ENCODE measurements at places on chromosomes 12 and 14.

- no peak for DNase-seq
These were observed 20.5 kb downstream of the SLC11A2 start for GRCh38 chr12:51005671-51006070.

DNA sequence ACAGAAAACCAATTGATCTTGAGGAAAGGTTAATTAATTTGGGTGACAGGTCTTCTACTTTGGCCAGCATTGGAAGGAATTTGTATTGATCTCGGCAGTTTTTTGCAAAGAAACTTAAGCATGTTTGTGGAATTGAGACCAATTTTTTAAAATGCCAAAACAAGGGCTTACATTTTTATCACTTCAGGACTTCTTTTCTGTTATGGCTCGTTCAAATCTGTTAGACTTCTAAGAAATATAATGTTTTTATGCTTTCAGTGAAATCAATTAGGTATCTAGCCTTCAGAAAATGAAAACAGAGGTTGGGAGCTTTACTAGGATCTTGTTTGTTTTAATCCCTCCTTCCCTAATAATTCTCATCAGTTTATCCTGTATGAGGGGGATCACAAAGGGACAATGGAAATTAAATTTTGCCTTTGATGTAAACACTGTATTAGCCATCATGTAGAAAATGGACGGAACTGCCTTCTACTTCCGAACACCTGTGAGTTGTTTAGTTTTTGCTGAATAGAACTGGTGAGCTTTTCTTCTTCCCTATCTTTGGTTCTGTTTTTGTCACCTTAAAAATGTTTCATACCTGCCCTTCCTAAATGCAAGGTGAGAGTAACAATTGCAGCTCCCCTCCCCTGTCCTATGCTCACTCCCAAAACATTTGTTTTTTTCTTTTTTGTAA lies 7.8 kb downstream of the FOXA1 start:
- no peak for DNase-seq

DNA sequence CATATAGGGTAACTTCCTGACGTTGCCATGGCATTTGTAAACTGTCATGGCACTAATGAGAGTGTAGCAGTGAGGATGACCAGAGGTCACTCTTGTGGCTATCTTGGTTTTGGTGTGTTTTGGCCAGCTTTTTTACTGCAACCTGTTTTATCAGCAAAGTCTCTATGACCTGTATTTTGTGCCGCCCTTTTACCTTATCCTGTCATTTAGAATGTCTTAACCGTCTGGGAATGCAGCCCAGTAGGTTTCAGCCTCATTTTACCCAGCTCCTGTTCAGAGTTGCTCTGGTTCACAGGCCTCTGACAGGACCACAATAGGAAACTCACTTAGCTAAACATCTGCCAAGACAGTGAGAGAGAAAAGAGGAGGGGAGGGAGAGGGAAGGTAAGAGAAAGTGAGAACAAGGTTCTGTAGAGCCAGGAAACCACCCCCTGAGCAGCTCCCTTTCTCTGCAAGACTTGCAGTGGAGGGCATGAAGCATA lies 64.8 kb upstream of the PLEKHG3 start:
- no peak for DNase-seq

GRCh38 chr14:94050231-94050880 lies 24.2 kb downstream of the OTUB2 start:
- no peak for DNase-seq

DNA sequence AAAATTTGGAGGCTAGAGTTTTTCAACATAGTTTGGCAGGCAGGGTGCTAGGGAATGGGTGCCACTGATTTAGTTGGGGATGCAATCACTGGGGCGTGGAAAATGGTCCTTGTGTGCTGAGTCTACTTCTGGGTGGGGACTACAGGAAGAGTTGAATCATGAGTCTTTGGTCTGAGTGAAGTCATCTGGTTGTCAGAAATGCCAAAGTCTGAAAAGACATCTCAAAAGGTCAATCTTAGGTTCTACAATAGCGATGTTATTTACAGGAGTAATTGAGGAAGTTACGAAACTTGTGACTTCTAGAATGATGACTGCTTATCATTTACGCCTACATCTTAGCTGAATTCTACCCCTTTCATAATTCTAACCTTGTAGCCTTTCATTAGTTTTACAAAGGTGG lies 209.1 kb downstream of the NUBPL start:
- DNase-seq = no peak

DNA sequence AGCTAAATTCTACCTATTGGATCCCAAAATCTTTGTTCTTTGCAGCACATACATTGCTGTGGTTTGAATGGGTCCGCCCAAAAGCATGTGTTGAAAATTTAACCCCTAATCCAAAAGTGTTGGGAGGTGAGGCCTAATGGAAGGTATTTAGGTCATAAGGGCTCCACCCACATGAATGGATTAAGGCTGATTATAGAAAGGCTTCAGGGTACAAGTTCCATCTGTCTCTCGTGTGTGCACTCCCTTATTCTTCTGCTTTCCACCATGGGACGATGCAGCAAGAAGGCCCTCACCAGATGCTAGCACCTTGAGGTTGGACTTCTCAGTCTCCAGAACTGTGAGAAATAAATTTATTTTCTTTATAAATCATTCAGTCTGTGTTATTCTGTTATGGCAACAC lies 190.9 kb downstream of the SOX5 start:
- no peak for DNase-seq

- DNase-seq = no peak
These were observed 76.7 kb downstream of the NKX2-1 start for GRCh38 chr14:36443374-36443773.

DNA sequence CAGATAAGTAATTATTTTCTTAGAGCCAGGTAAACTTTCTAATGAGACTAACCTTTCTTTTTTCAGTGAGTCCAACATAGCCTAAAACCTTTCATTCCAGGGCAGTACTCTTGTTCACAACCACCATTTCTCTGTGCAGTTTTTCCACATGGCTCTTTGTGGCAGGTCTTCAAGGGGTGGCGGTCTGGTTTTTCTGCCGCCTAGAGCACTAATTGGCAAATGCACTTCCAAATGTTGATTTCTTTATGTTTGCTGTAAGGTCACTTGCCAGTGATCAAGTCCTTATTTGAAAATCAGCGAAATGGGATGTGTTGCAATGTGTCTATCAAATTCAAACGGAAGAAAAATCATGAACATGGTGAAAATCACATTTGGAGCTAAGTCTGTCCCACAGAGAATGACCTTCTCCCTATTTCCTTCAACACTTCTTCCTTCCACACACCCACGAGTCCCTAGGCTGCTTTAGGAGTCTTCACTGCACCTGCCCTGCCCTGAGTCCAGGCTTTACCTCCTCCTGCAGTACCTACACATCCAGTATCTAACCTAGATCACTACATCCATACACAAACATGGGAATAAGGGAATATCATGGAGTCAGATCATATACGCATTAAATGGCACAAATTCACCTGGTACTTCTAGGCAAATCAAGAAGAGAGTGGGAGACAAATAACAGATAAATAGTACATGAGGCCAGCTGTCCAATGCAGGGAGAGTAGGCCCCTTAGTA lies 1.9 kb downstream of the SRGAP1 start:
- no peak for DNase-seq

GRCh38 chr12:60522684-60523400 lies 927.0 kb downstream of the SLC16A7 start:
- no peak for DNase-seq

DNA sequence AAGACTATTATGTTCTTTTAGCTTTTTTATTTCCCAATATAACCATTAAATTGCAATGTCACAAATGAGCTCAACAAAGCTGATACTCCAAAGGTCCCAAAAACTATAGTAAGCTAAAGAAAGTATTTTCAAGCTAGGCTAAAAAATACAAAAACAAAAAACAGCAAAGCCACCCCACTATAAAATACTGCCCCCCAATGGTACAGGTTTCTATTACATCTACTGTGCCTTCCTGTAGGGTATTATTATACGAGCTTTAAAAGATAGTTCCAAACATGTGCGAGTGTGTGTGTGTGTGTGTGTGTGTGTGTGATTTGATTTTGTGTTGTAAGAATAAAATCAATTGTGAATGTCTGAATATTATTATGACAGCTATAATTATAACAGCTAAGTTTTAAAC lies 1.1 kb downstream of the IFNG start:
- no peak for DNase-seq

- DNase-seq = no peak
These were observed 75.0 kb downstream of the TGFB3 start for GRCh38 chr14:75906680-75907280.

DNA sequence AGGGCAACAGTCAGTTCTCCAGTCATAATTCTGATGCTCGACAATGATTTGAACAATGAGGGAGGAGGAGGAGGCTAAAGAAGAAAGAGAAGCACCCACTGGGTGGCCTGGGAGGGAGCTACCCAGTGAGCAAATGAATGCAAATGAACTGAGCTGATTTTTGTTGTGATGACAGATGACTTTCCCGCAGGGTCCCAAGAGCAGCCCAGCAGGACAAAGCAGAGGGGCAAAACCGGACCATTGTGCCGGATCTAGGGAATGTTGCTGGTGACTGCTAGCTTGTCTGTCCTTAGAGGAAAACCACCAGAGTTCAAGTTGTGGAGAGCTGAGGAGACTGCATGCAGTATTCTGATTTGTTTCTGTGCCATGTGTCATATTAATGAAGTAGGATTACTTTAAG lies 162.8 kb downstream of the MON2 start:
- DNase-seq = no peak

- DNase-seq = no peak
These were observed 4.2 kb downstream of the RARG start for GRCh38 chr12:53227836-53228235.

DNA sequence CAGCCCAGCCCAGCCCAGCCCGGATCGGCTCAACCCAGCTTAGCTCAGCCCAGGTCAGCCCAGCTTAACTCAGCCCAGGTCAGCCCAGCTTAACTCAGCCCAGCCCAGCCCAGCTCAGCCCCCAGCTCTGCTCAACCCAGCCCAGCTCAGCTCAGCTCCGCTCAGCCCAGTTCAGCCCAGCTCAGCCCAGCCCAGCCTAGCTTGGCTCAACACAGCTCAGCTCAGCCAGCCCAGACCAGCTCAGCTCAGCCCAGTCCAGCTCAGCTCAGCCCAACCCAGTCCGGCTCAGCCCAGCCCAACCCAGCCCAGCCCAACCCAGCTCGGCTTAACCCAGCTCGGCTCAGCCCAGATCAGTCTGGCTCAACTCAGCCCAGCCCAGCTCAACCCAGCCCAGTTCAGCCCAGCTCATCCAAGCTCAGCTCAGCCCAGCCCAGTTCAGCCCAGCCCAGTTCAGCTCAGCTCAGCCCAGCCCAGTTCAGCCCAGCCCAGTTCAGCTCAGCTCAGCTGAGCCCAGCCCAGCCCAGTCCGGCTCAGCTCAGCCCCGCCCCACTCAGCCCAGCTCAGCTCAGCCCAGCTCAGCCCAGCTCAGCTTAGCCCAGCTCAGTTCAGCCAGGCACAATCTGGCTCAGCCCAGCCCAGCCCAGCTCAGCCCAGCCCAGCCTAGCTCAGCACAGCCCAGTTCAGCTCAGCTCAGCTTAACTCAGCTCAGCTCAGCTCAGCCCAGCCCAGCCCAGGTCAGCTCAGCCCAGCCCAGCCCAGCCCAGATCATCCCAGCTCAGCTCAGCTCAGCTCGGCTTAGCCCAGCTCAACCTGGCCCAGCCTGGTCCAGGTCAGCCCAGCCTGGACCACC lies 331.7 kb downstream of the TMEM121 start:
- DNase-seq = no peak

DNA sequence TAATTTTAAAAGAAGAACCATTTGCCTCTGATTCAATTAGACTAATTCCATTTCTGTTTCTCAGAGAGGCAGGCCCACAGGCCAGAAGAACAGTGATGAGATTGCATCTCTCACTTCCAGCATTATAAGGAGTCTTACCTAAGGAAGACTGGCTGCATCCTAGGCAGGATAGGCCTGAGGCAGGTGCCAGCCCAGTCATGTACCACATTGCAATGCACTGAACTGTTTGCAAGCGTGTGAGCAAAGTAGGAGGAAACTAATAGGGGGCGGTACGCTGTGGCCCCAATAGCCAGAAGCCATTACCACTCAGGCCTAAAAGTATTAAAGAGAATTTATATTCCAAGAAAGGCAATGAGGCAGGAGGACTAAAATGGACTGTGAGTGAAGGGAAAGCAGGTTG lies 12.1 kb upstream of the CNIH1 start:
- no peak for DNase-seq

- DNase-seq = no peak
These were observed 124.2 kb downstream of the CACNA1C start for GRCh38 chr12:2177003-2177402.

GRCh38 chr12:110254971-110255540 lies 26.0 kb upstream of the ATP2A2 start:
- no peak for DNase-seq

- DNase-seq = no peak
These were observed 1231.7 kb upstream of the TMEM132C start for GRCh38 chr12:127035011-127035879.

DNA sequence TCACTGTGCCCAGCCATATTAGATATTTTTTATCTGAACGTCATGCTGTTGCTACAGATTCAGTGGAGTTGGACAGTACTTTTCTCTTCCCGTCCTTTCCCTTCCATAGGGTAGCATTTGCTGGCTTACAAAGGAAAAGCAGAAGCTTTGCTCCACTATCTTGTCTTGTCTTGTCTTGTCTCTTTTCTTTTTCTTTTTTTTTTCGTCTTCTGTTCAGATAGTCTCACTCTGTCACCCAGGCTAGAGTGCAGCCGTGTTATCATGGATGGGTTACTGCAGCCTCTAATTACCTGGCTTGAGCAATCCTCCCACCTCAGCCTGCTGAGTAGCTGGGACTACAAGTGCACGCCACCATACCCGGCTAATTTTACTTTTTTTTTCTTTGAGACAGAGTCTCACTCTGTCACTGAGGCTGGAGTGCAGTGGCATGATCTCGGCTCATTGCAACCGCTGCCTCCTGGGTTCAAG lies 21.1 kb downstream of the OR10G3 start:
- DNase-seq = no peak

DNA sequence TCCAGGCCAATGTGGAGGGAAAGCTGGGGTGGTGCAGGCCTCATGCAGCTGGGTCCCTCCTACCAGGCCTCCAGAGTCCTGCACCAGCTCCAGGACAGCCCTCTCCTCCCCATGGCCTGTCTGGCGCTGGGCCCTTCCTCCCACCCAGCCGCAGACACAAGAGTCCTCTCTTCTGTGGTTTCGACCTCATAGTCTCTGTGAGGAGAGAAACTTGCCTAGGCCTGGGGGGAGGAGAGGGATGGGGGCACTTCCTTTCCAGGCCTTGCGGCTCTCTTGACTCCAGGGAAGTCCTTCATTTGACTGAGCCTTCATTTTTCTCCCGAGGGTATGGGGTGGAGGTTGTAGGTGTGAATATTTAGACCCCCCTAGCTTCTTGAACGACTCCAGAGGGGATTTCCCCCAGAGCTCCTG lies 2.3 kb downstream of the MMP14 start:
- DNase-seq = no peak

- DNase-seq = no peak
These were observed 46.3 kb downstream of the STON2 start for GRCh38 chr14:81353691-81354323.
